ENCODE measurements at places on chromosomes 13 and 19. TPM values are rescaled to one million over a fixed set of nuclear protein-coding genes. Genes with fewer than 3 reads are reported as not detected.

- no peak overlapping the region for H3K27ac ChIP-seq
- DNase-seq = no peak
- H3K4me1 ChIP-seq = no peaks in the 10 kb centered on the region
- no peak overlapping the region for H3K4me3 ChIP-seq
- no peaks in the 10 kb centered on the region for H3K27me3 ChIP-seq
Measured at GRCh38 chr19:43809762-43810696, 7.8 kb upstream of the LYPD5 start.

DNA sequence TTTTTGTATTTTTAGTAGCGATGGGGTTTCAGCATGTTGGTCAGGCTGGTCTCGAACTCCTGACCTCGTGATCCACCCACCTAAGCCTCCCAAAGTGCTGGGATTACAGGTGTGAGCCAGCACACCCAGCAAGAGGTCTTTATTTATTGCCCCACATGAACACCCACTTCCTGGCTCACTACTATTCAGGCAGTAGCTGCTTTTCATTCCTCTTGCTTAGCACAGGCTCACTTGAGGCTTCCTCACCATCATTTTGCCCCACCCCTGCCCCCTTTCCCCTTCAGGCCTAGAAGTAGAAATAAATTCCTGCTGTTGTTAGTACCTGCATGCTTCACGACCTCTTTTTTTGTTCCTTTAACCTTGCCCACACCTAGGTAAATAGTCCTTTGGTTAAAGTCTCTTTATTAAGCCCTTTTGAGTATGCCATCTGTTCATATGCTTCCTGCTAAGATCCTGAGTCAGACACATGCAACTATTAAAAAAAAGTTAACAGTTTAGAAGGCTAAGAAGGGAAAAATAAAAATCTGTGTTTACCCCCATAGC is 33.5 kb upstream of the ITM2B start:
- H3K27me3 ChIP-seq = no peaks in the 10 kb centered on the region
- no peak overlapping the region for H3K27ac ChIP-seq
- H3K36me3 ChIP-seq = no peaks in the 10 kb centered on the region
- H3K4me3 ChIP-seq = no peak overlapping the region
- no peak for DNase-seq

GRCh38 chr19:2867025-2867991 is at the start of gene ZNF556:
ZNF556 (plus strand) TSS chr19:2867335; CDS start chr19:2867422, 87 bp downstream.
- no peak within 1 kb of the TSS for H3K27ac ChIP-seq
- H3K27me3 ChIP-seq = no peaks in the 10 kb centered on the region
- no peaks in the 10 kb centered on the region for H3K4me1 ChIP-seq
- DNase-seq = no peak
- H3K4me3 ChIP-seq = no peak within 1 kb of the TSS

DNA sequence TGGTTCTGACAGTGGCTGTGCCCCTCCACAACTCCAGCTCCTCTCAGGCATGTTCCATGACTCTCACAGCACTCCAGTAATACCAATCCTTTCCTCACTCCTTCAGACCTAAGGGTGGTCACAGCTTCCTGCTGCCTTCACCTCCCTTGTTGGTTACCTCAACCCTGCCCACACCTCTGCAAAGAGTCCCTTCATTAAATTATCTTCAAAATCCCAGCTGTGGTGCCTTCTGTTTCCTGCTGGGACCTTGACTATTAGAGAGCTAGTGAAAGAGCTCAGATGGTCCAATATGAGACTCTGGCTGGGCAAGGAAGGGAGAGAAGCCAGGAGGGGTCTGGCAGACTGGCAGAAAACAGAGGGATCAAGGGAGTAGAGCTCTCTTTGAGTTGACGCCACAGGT is 26.1 kb downstream of the DEDD2 start:
- no peak for DNase-seq
- no peak overlapping the region for H3K4me3 ChIP-seq
- H3K4me1 ChIP-seq = no peaks in the 10 kb centered on the region
- H3K27me3 ChIP-seq = peaks cover 6% of the 10 kb centered on the region
- peak overlapping the region; percentile 6 for H3K27ac ChIP-seq

DNA sequence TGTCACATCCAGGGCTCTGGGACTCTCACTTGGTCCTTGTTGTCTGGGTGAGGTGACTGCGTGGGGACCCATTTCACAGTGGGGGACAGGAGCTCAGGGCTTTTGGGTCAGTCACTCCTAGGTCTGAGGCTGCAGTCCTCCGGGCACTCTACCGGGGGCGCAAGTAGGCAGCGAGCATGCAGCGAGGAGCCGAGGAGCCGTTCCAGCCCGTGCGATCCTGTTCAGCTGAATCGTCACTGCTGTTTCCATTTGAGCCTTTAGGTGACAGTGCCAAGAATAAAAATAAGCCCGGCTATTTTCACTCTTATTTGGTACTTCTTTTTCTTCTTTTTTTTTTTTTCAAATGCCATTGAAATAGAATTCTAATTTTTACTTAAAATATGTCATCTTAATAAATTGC is 126.5 kb downstream of the ZNF536 start:
- no peaks in the 10 kb centered on the region for H3K4me1 ChIP-seq
- H3K4me3 ChIP-seq = no peak overlapping the region
- peaks cover 11% of the 10 kb centered on the region for H3K27me3 ChIP-seq
- no peak overlapping the region for H3K27ac ChIP-seq

The SIRT6 gene
- 29.3 TPM for total RNA-seq

DNA sequence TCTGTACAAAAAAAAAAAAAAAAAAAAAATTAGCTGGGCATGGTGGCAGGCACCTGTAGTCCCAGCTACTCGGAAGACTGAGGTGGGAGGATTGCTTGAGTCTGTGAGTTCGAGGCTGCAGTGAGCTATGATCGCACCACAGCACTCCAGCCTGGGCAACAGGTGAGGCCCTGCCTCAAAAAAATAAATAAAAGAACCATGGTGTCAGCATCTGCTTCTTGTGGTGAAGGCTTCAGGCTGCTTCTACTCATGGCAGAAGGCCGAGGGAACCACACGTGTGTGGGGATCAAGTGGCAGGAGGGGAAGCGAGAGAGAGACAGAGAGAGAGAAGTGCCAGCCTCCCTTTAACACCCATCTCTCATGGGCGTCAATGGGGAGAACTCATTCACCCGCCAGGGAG is 13.5 kb downstream of the BCL3 start:
- H3K36me3 ChIP-seq = peaks cover 28% of the 10 kb centered on the region
- no peak for DNase-seq
- H3K4me3 ChIP-seq = no peak overlapping the region

DNA sequence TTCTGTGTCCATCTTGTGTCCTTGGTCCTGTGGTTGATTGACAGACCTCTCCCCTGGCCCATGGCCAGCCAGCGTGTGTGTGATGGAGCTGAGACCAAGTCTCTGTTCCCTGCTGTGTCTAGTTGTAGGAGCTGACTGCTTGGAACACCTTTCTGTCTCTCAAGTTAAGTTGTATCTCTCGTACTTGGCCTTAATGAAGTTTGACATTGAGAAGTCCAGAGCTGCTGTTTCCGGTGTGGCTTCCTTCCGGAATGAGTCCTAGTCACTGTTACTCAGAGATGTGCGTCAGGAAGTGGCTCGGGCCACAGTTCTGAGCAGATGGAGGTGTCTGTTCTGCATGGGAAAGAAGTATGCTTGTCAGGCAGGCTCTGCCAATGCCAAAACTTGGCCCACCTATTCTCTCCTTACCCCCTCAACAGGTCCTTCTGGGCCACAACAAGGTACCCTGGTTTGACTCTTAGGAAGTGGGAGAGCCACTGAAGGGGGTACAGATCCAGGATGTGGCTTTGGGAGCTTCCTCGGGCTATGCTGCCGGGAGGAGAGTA is 54.3 kb downstream of the GATAD2A start:
- H3K4me3 ChIP-seq = no peak overlapping the region
- DNase-seq = no peak
- peak overlapping the region; percentile 94 for H3K27ac ChIP-seq

The KLF5 gene
- total RNA-seq = 58.6 TPM

- H3K36me3 ChIP-seq = no peaks in the 10 kb centered on the region
- no peak overlapping the region for H3K27ac ChIP-seq
Measured at GRCh38 chr13:99208845-99209527, 8.3 kb downstream of the UBAC2 start.

The MTMR6 gene
- total RNA-seq = 23.4 TPM

GRCh38 chr19:17889609-17890214 is 18.0 kb downstream of the SLC5A5 start:
- no peaks in the 10 kb centered on the region for H3K36me3 ChIP-seq
- no peaks in the 10 kb centered on the region for H3K4me1 ChIP-seq
- H3K27ac ChIP-seq = no peak overlapping the region
- H3K4me3 ChIP-seq = no peak overlapping the region
- no peaks in the 10 kb centered on the region for H3K27me3 ChIP-seq

The ZNF723 gene
- total RNA-seq = not detected

The WDR62 gene
- 2.1 TPM for total RNA-seq

The FXYD5 gene
- 124 TPM for total RNA-seq

- H3K27ac ChIP-seq = no peak overlapping the region
- DNase-seq = no peak
- H3K4me1 ChIP-seq = no peaks in the 10 kb centered on the region
- no peaks in the 10 kb centered on the region for H3K36me3 ChIP-seq
- no peak overlapping the region for H3K4me3 ChIP-seq
- H3K27me3 ChIP-seq = no peaks in the 10 kb centered on the region
Measured at GRCh38 chr13:95754069-95754468, 77.1 kb downstream of the DNAJC3 start.

The ANKRD24 gene
- total RNA-seq = 1.5 TPM

GRCh38 chr19:14369399-14370168 is 11.7 kb upstream of the ADGRE5 start:
- H3K4me1 ChIP-seq = peaks cover 6% of the 10 kb centered on the region
- no peak overlapping the region for H3K4me3 ChIP-seq
- H3K27ac ChIP-seq = no peak overlapping the region
- H3K27me3 ChIP-seq = no peaks in the 10 kb centered on the region

The SIGLEC9 gene
- total RNA-seq = 4.5 TPM

The FPR1 gene
- total RNA-seq = 21.4 TPM

- no peak for DNase-seq
- H3K36me3 ChIP-seq = no peaks in the 10 kb centered on the region
- no peak overlapping the region for H3K4me3 ChIP-seq
- H3K27ac ChIP-seq = no peak overlapping the region
- H3K4me1 ChIP-seq = no peaks in the 10 kb centered on the region
- H3K27me3 ChIP-seq = no peaks in the 10 kb centered on the region
Measured at GRCh38 chr13:111623743-111624505, 303.5 kb downstream of the TEX29 start.

The ZNF530 gene
- total RNA-seq = 4.7 TPM

- peak overlapping the region; percentile 96 for H3K4me3 ChIP-seq
- H3K27ac ChIP-seq = no peak overlapping the region
- no peaks in the 10 kb centered on the region for H3K27me3 ChIP-seq
- H3K36me3 ChIP-seq = no peaks in the 10 kb centered on the region
- H3K4me1 ChIP-seq = no peaks in the 10 kb centered on the region
Measured at GRCh38 chr13:36820222-36820621, 1.2 kb downstream of the RFXAP start.

DNA sequence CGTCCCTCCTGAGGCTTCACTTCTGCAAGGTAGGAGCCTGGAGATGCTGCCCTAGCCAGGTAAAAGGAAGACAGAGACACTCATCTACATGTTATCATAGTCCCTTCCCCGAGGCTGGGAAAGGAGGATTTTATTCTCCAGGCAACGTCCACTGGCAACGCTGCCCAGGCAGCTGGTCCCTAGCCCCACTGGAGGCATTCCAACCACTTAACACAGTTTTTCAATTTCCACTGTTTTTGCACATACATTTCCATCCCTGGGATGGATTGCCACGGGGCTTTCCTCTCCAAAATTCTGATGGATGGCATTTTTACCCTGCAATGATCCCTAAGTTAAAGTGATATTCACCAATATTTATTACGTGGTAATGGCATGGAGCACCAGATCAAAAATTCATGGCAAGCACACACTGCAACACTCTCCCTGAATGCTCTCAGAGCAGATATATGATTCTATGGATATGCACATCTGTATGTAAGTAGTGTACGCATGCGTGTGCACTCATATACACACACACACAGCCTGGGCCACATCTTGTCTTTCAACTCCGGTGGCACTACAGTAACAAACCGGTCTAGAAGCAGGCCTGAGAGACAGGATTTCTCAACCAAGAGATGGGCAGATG is 322.3 kb upstream of the TSHZ3 start:
- no peak overlapping the region for H3K4me3 ChIP-seq
- no peaks in the 10 kb centered on the region for H3K27me3 ChIP-seq
- H3K36me3 ChIP-seq = no peaks in the 10 kb centered on the region
- no peaks in the 10 kb centered on the region for H3K4me1 ChIP-seq
- no peak for DNase-seq

The PALM gene
- total RNA-seq = 45.7 TPM

DNA sequence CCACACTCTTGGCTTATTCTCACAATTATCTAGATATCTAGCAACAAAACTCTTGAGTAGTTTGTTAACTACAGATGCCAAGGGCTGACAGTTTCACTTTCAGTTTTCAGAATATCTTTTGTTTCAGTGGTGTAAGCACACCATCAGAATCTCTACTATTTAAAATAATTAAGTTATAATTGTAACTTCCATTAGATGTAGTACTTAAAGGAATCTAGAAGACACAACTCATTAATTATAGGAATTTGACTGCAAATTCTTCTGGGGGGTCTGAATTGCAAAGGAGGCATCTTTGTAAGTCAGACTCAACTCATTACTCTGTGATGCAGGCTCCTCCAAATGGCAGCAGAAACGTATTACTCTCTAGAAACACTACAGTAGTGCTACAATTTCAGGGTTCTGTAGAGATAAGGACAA is 44.9 kb upstream of the USPL1 start:
- no peaks in the 10 kb centered on the region for H3K4me1 ChIP-seq
- H3K27ac ChIP-seq = no peak overlapping the region
- H3K36me3 ChIP-seq = no peaks in the 10 kb centered on the region
- H3K27me3 ChIP-seq = no peaks in the 10 kb centered on the region
- peak; percentile 88 for DNase-seq

The PCP2 gene
- total RNA-seq = 2.1 TPM

DNA sequence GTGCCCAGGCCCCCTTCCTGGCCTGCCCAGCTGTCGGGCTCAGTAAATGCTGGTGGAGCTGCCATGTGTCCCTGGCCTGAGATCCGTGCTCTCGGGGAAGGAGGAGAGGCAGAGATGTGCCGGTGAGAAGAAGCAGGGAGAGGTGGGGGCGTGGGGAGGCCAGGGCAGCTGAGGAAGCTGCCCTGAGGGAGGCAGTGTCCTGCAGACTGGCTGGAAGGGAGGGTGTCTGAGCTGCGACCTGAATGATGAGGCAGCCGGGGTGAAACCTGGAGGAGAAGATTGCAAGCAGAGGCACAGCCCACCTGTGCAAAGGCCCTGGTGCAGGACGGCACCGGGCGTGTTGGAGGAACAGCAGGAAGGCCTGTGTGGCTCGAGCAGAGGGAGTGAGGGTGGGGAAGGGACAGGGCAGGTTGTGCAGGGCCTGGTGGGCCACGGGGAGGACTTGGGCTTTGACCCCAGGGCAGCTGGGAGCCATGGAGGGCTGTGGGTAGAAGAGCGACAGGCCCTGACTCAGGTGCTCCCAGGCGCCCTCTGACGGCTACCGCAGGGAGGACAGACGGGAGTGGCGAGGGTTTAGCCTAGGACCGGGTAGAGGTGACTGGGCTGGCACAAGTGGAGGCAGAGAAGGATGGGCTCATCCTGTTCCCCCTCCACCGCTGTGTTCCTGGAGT is 14.0 kb upstream of the CELF5 start:
- peak; percentile 53 for DNase-seq
- H3K36me3 ChIP-seq = peaks cover 33% of the 10 kb centered on the region
- H3K4me1 ChIP-seq = no peaks in the 10 kb centered on the region
- no peak overlapping the region for H3K27ac ChIP-seq
- H3K27me3 ChIP-seq = no peaks in the 10 kb centered on the region

- no peaks in the 10 kb centered on the region for H3K4me1 ChIP-seq
- H3K27me3 ChIP-seq = no peaks in the 10 kb centered on the region
- H3K4me3 ChIP-seq = no peak overlapping the region
- no peak overlapping the region for H3K27ac ChIP-seq
- no peaks in the 10 kb centered on the region for H3K36me3 ChIP-seq
Measured at GRCh38 chr19:3125900-3126524, 9.8 kb upstream of the GNA15 start.

GRCh38 chr13:92805766-92806165 is 420.8 kb upstream of the GPC6 start:
- DNase-seq = no peak
- no peak overlapping the region for H3K27ac ChIP-seq
- H3K4me1 ChIP-seq = no peaks in the 10 kb centered on the region
- H3K4me3 ChIP-seq = no peak overlapping the region
